WERI-Rb-1 (cell line): ENCODE measurements at places on chromosomes 5 and 9.

DNA sequence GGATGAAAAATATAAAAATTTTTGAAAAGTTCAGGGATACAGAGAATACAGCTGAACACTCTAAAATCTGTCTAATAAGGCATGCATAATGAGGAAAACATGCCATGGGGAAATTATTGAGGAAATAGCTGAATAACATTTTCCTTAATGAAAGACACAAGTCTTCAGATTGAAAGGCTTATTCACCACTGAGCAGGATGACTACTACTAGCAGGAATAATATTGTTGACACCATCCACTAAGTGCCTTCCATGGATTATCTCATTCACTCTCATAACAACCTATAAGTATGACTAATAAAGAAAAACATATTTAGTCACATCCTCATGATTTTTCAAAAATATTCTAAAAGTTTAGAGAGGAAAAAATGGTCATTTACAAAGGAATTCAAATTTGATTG is 96.7 kb upstream of the FER start:
- DNase-seq = no peak

GRCh38 chr5:168093200-168093910 is 198.1 kb upstream of the WWC1 start:
- no peak for DNase-seq

DNA sequence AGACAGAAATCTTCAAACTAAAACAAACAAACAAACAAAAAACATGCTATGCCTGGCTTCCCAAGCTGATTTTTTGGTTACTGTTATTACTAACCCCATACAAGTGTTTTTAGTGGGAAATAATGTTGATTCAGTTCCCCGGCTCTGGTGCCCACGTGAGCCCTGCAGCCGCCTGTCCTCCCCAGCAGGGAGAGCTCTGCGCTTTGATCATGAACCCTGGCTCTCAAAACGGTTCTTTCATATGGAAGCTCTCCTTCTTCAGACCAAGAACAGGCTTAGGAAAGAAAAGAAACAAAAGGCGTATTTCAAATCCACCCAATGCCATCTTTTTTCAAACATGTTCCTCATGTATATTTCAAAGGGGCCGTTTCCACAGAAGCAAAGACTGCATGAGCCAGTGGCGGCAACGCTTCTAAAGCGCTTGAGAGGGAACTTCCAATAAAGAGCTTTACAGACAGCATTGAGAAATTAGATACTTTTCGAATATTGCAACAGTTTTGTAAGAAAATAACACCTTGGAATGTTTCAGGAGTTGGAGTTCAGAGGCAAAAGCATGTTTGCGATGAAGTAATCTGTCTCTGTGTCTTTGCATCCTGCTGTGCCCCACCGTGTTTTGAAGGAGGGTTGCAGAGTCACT is 74.8 kb downstream of the ICE1 start:
- peak; percentile 82 for DNase-seq

- no peak for DNase-seq
These were observed 28.9 kb downstream of the TMEM167A start for GRCh38 chr5:83048277-83048676.
